ENCODE measurements at places on chromosomes 4 and X.

- DNase-seq, result no peak
Measured at GRCh38 chr4:24686866-24687692, 102.7 kb upstream of the DHX15 start.

- no peak for DNase-seq
Measured at GRCh38 chr4:137961051-137961438, 281.1 kb downstream of the SLC7A11 start.

- no peak for DNase-seq
Measured at GRCh38 chrX:150363561-150364346, 637 bp downstream of the MAMLD1 start.

DNA sequence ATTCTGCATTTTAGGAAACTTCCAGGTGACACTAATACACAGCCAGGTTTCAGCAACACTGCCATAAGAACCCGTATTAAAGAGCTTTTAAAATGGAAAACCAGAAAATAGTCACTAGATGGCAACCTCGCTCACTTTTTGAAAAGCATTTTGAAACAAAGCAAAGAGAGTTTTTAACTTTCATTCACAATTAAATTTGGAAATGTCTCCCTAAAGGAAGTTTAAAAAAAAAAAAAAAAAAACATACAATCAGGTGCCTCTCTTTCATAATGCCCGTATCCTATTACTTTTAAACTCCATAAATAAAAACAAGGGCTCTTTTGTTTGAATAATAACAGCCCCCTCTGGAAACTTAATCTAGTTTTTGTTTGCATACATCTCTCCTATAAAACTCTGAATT lies 20.3 kb downstream of the MEPE start:
- DNase-seq, result no peak

GRCh38 chrX:71282514-71283402 lies 677 bp upstream of the NONO start:
- no peak for DNase-seq

DNA sequence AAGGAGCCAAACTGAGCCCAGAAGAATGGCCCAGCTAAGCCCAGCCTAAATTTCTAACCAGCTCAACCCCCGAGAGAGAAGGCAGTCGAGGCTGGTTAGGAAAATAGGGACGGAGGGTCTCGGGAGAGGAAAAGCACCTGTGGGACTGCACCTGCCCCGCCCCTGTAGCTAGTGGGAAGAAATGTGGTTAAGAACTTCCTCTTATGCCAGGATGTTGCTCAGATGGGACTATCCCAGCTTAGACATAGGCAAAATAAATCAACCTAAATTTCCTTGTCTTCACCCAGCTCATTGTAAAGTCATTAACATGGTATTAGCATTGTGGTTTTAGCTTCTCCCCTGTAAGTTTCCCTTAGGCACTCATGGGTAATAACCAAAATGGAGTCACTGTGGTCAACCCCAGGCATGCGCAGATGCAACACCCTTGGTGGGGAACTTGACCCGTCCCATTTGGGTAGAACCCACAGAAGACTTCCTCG lies 86.8 kb downstream of the ZNF718 start:
- no peak for DNase-seq

GRCh38 chr4:130712038-130712437 lies 1616.1 kb downstream of the C4orf33 start:
- no peak for DNase-seq

DNA sequence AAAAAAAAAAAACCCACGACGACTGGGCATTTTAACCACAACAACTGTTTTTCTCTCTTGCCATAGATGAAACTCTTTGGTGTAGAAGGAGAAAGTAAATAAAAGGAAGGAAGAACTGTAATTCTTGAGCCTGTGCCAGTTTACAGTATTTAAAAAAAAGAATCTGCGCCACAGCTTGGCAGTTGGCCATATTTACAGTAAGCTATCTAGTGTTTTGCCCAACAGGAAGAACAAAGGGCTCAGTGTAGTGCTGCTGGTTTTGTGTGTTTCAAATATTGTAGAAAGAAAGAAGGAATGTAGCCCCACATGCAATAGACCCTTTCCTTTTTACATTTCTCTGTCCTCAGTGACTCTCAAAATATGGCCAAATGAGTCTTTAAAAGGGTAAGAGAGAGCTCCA lies 66.1 kb downstream of the NR3C2 start:
- DNase-seq, result no peak

DNA sequence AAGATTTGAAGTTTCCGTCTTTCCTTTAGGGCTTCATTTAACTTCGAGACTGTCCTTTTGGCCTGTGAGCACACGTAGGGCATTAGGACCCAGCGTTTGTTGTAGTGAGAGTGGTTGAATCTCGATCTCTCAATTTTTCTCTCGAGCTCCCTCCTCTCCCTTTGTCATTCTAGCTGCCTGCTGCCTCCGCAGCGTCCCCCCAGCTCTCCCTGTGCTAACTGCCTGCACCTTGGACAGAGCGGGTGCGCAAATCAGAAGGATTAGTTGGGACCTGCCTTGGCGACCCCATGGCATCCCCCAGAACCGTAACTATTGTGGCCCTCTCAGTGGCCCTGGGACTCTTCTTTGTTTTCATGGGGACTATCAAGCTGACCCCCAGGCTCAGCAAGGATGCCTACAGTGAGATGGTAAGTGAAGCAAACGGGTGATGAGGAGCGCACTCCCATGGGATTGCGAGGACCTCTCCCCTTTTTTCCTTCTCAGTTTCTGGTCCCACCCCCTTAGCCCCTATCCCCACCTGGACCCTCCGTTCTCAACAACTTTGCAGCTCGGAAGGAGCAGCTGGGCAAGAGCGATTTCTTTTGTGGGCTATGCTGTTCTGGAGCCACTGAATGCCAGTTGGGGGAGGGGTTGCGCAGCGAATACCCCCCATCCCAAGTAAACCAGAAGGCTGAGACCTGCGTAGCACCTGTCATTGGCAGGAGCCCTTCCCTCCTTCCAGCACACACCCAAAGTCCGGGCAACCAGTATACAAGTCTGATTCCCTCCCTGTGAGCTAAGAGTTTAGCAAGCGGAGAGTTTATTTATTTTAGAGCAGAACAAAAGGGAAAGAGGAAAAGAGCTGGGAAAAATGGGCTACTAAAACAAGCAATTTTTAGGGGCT lies at the start of gene TMEM35A:
TSS of gene TMEM35A (plus strand) at position 164 of the 883 bp plus-strand sequence. CDS start at position 288, 124 bp downstream.
- peak; percentile 3 for DNase-seq

DNA sequence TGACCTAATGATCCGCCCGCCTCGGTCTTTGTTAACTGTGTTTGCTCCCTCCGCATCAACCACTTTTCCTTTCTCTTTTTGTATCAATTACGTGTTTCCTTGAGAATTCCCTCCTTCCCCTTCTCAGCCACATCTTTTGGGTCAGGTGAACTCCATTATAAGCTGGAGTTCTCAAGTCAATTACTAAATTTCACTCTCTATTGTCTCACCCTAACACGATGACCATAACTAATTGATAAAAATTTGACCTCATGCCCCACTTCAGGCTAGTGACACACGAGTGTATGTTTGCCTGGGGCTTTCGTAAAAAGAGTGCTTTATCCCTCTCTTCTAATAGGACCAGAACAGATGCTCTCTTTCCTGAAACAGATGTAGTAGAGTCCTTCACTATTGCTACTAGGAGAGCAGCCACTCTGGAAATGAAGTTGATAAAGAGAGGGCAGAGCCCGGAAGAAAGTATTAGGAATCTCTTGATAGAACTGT lies 403.6 kb upstream of the ANXA10 start:
- DNase-seq, result no peak
